ENCODE measurements at places on chromosomes 4 and X.

DNA sequence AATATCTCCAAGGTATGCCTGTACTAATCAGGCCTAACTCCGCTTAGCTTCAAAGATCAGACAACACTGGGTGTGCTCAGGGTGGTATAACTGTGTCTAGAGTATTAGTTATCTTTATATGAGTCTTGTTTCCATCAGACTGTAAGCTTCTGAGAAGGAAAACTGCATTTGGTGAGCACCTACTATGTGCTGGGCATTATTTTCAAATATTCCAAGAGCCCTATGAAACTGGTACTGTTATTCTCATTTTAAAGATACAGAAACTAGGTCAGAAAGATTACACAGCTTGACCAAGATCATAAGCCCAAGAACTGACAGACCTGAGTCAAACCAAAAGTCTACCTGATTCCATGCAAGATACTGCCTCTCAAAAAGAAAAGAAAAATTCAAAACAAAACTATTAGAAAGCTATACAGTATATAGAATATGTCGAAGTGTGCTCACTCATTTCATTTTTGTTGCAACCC lies 44.4 kb downstream of the LRBA start:
- no peak for DNase-seq

DNA sequence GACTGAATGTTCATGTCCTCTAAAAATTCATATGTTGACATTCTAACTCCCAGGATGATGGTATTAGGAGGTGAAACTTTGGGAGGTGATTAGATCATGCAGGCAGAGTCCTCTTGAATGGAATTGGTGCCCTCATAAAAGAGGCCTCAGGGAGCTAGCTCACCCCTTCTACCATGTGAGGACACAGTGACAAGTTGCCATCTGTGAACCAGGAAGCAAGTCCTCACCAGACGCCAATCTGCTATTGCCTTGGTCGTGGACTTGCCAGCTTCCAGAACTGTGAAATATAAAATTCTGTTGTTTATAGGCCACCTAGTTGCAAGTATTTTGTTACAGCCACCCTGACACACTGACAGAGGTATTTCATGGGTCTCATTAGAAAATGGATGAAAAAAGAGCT lies 28.5 kb upstream of the LONRF3 start:
- DNase-seq = no peak

DNA sequence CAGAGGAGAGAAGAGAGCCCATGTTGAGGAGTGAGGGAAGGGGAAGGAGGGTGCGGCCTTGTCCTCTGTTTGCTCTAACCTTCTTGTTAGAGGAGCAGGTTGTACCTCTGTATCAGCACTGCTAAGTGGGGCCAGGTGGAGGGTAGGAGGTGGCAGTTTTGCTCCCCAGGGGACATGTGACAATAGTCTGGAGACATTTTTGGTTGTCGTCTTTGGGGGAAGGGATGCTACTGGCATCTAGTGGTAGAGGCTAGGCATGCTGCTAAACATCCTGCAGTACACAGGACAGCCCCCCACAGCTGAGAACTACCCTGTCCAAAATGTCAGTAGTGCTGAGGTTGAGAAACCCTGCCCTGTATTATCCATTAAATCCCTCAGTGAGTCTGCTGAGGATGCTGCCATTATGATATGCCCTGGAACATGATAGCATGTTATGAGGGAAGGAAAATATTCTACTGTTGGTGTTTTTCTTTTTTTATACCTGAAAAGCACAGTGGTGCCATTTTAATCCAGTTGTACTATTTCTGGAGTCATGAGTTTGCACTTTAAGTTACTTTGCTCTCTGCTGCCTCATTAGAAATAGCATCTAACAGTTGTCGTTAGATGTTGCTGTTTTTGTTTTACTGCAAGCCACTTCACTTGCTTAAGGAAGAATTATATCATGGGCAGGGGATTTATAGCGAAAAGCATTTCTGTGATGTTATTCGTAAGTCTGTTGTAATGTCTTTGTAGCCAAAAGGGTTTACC lies 90.6 kb downstream of the LRP2BP start:
- peak; percentile 1 for DNase-seq

DNA sequence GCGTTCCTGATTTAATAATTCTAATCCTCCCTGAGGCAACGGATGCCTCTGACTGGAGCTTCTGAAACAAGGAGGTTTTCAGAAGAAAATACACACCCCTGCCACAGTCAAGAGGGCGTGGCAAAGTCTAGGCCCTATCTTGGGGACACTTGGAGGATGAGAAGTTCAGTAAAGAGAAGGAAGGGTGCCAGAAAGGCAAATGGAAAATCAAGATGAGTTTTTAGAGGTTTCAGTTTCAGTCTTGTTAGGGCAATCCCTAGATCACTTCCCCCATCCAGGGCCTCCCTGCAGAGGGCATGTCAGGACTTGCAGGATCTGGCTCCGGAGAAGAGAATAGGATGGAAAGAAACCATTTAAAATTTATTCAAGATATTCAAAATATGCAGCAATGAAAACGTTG lies 28.5 kb upstream of the FGF2 start:
- no peak for DNase-seq

GRCh38 chrX:52839137-52839536 lies 28.1 kb downstream of the XAGE5 start:
- DNase-seq = no peak

- DNase-seq = peak; percentile 87
Measured at GRCh38 chr4:7803992-7804755, 135.5 kb downstream of the AFAP1 start.

- DNase-seq = no peak
Measured at GRCh38 chrX:150005027-150005426, 66.7 kb upstream of the EOLA2 start.

DNA sequence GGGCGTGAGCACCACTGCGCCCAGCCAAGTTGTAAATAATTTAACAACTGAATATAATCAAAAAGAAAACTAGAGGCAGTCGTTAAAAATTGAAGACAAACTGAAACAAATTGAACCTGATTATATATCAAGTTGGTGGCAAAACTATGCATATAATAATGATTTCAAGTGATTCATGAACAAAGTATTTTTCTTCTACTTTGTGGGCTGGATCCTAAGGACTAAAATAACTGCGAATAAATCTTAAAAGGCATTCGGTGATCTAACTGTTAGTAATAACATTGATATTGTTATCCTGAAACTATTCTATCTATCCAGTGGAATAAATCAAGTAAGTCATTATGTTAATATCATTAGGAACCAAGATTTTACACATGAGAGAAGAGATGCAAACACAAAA lies 21.2 kb upstream of the USP9X start:
- no peak for DNase-seq

GRCh38 chrX:40158036-40158706 lies 60.4 kb upstream of the BCOR start:
- DNase-seq = no peak

GRCh38 chr4:117001077-117001476 lies 84.3 kb downstream of the TRAM1L1 start:
- DNase-seq = no peak

GRCh38 chr4:6282314-6282771 lies 12.7 kb downstream of the WFS1 start:
- DNase-seq = no peak

GRCh38 chrX:29555465-29556091 lies 659.8 kb upstream of the MAGEB2 start:
- DNase-seq = no peak

- DNase-seq = no peak
Measured at GRCh38 chr4:106893395-106893881, 142.7 kb downstream of the DKK2 start.

GRCh38 chr4:156763511-156763910 lies 208.1 kb downstream of the PDGFC start:
- DNase-seq = no peak

DNA sequence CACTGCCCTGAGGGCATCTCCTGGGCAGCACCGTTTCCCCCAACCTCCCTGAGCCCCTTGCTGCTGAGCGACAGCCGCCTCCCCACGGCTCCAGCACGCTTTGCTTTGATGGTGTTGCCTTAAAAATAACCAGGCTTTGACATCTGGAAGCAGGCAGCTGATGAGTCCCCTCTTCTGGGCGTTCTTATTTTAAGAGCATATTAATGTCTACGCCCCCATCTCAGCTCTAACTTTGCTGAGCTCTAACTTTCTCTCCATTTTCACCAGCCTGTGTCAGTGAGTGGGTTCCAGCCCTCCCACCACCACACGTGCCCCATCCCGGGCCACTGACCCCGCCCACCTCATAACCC lies 70.2 kb downstream of the ADRA2C start:
- no peak for DNase-seq

DNA sequence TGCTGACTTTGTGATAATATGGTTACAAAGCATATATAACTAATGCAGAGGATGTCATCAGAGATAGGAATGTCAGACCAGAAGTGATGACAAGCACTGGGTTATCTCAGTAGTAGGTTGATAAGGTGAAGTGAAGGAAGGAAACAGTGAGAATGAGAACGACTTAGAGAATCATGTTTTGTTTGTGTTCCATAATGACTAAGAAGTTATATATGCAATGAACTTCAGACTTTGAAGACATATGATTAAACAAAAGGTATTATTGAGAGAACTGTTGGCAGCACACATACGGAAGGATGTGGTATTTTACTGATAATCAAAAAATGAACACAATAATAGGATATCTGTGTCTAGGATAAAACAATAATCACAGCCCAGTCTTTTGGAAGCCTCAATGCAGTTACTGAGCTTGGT lies 18.3 kb upstream of the HHIP start:
- no peak for DNase-seq
